ENCODE measurements at places on chromosomes 16 and 17. TPM values are rescaled to one million over a fixed set of nuclear protein-coding genes. Genes with fewer than 3 reads are reported as not detected.

The SLC6A2 gene
- total RNA-seq, result 0.59 TPM

The SCO1 gene
- total RNA-seq, result 18.6 TPM

DNA sequence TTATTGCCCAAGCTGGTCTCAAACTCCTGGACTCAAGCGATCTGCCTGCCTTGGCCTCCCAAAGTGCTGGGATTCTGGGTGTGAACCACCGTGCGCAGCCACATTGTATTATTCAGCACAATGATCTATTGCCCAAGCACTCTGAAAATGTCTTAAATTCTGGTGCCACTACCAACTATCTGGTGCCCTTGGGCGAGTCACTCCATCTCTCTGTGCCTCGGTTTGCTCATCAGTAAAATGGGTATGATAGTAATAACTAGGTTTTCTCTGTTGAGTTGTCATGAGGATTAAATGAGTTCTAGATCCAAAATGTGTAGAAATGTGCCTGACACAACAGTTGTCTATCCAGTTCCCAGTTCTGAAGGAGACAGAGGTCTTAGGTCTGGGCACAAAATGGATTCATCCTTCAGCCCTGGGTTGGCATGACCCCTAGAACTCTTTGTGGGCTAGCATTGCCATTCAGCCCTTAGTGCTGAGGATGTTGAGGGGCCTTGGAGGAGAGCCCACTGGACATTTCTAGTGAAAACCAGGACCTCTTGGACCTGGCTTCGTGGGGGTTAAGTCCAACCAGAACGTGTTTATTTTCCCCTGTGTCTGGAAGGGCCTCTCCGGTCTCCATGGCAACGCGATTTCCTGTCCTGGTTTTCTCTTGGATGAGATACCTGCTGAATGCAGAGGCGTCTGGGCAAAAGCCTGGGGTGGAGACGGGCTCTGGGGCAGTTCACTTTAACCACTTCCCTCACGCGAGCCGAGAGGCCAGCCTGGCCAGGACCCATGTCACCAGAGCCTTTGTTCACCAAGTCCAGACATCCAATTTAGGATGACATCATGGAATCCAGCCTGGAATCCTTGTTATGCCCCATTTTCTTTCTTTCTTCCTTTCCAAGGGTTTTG, 43.7 kb upstream of the TNRC6A start:
- peak; percentile 41 for DNase-seq

GRCh38 chr17:47273245-47273644, 19.6 kb downstream of the ITGB3 start:
- no peak for DNase-seq

DNA sequence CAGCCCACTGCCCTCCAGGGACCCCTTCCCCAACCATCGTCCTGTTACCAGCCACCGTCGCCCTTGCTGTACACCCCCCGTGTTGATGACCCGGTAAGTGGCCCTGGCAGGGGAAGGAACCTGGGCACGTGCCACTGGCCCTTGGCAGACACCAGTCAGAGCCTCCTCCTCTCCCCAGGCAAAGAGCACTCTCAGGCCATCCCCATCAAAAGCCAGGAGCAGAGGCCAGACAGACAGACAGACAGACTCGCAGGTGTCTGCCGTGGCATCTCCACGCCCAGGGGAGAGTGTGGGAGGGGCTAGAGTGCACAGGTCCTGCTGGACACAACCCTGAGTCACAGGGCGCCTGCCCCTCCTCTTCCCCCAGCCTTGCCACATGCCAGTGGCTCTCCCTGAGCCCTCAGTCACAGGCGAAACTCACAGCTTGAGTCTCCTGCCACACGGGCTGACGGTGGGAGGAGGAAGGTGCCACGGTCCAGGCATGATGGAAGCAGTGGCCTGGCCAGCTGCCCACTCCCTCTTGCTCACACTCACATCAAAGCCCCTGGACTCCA, 7.8 kb downstream of the CLCN7 start:
- no peak for DNase-seq

GRCh38 chr17:72430611-72431432, 310.0 kb downstream of the SOX9 start:
- DNase-seq, result no peak

The KRT9 gene
- not detected for total RNA-seq

DNA sequence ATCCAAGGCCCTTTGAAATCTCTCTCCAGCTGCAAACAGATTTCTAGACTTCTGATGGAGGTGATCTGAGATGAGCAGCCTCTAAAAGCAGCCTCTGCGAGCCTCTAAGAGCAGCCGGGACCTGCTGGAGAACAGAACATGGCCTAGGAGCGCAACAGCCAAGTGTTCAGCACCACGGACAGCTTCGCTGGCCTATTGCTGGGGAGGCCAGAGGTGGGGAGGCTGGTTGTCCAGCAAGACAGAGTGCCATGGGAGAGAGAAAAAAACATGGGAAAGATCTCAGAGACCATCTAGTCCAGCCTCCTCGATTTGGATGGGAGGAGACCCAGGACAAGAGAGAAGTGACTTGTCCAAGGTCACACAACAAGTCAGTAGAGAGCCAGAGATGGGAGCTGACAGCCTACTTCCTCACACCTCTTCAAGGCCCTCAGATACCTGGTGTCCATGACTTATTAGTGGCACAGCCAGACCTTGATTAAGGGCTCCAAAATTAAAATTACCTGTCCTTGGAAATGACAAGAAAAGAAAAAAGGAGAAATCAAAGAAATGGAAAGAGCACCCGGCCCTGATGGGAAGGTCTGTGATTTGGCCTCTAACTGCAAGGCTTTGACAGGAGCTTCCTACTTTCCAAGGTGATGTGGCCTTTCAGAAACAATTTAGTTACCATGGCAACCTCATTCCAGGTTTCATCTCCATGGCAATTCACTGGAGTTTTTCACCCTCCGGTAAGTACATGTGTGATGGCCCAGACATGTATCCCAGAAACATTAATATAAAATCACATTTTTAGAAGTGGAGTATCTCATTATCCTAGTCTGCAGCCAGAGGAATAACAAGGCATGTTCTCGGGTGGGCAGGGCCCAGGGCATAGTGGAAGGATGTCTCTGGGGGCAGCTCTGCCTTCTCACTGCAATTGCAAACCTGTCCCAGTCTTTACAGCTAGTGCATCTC, 14.5 kb downstream of the RPRML start:
- DNase-seq, result no peak

DNA sequence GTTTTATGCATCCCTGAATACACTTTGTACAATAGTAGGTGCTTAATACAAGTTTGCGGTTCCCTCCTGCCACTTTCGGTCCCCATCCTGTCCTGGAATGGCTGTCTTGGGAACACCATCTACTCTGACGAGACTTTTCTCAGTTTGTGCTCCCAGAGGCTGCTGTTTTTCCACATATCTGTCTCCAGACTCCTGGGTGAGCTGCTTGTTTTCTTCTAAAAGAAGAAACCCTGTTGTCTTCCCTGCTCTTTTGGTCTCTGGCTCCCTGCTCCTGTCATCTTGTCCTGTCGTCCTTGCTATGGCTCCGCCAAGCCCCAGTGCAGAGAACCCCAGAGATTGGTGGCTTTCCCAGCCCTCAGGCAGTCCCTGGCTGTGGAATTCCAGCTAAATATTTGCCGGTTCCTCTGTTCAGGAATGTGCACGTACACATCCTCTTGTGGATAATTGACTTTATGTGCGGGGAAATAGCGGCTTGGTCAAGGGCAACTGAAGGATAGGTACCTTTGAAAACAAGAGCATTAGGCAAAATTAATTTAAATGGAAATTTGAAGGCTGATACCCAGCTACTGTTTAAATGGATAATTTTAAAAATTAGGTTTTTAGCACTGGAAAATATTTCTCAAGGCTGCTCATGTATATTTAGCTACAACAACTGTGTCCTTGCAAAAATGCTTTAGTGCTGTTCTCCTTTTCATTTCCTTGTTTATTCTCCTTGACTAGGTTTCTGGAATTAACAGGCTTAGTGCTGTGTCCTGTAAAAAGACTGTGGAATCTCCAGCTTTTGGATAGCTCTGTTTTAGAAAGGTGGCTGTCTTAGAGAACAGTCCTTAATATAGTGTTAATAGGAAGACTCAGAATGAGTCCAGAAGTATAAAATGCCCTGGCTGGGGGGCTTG, 50.2 kb upstream of the SLC12A3 start:
- no peak for DNase-seq

- no peak for DNase-seq
Observed at GRCh38 chr17:52140601-52141000, 17.9 kb downstream of the CA10 start.

DNA sequence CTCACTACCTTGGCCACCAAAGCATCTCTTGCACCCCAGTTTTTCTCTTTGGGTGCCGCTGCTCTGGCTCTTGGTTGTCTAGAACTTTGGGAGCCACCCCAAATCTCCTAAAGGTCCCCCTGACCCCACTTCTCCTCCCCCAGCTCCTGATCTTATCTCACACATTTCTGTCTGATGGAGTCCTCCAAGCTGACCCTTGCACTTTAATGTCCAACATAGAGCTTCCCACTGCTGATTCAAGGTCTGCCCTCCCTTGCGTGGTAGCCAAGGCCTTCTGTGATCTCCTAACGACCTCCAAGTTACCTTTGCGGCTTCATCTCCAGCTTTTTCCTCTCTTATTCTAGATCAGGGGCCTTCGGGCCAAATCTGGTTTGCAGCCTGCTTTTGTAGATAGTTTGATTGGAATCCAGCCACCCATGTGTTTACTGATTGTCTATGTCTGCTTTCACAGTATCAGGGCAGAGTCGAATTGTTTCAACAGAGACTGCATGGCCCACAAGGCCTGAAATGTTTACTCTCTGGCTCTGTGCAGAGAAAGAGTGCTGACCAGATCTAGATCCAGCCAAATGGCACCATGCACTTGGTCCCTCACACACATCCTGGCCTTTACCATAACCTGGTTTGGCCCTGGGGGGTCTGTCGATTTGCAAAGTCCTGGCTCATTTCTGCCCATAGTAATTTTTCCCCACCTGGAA, 168.6 kb downstream of the HAPSTR1 start:
- DNase-seq, result peak; percentile 6

DNA sequence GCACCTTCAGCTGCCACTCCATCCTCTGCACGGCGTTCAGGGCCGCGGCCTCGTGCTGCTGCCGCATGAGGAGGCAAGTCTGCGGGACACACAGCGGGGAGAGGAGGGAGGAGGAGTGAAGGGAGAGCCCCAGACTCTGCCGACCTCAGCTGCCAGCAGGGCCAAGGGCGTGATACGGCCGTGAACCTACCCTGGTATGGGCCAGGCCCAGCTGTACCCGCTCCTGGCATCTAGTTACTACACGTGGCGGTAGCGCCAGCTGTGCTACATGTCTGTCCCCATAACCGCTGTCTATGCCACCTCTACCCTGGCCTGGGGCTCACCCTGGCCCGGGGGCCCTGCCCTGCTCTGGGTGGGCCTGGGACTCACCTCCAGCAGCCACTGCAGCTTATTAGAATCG, 51.1 kb downstream of the ZNF778 start:
- no peak for DNase-seq

The DPEP3 gene
- not detected for total RNA-seq

DNA sequence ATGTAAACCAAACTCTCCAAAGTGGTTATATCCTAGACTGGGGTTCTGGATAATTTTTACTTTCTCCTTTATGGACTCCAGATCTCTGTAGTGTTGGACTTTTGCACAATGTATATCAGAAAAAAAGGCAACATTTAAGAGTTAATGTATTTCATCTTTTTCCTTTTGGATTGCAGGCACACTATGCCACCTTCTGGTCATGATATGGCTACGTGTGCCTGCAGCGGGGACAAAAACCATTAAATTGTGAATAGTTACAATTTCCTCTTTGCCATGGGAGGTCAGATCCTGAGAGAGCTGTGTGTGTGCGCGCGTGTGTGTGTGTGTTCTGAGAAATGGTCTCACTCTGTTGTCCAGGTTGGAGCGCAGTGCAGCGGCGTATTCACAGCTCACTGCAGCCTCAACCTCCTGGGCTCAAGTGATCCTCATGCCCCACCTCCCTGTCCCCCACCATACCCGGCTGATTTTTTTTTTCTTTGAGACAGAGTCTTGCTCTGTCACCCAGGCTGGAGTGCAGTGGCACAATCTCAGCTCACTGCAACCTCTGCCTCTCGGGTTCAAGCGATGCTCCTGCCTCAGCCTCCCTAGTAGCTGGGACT, 4.3 kb upstream of the SGF29 start:
- DNase-seq, result no peak

DNA sequence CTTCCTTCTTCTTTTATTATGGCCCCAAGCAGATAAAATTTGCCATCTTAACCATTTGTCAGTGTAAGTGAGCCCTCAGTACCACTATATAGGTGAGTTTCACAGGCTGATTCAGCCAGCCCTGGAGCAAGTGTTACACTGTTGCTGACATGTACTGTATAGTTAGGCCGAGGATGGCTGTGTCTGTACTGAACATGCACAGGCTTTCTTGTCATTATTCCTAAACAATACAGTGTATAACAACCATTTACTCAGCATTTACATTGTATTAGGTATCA, 53.7 kb downstream of the AMFR start:
- DNase-seq, result no peak

DNA sequence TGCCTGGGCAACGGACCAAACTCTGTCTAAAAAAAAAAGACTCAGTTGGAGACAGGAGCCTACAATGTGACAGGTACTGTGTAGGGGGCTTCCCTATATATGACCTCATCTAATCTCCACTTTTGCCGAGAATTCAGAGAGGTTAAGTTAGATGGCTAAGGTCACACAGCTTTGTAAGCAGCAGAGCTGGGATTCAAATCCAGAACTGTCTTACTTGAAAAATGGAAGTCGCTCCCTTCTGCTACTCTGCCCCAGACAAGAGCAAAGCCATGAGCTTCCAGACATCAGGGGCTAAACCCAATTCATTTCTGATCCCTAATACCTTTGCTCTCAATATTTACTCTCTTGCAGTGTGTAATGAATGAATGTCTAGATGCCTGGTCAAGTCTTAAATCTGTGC, 41.5 kb upstream of the ABCC12 start:
- no peak for DNase-seq

- no peak for DNase-seq
Observed at GRCh38 chr16:84446084-84446483, 58.4 kb downstream of the MEAK7 start.

The HCRT gene
- total RNA-seq, result not detected

- DNase-seq, result no peak
Observed at GRCh38 chr16:66229651-66230050, 136.8 kb upstream of the CDH5 start.

DNA sequence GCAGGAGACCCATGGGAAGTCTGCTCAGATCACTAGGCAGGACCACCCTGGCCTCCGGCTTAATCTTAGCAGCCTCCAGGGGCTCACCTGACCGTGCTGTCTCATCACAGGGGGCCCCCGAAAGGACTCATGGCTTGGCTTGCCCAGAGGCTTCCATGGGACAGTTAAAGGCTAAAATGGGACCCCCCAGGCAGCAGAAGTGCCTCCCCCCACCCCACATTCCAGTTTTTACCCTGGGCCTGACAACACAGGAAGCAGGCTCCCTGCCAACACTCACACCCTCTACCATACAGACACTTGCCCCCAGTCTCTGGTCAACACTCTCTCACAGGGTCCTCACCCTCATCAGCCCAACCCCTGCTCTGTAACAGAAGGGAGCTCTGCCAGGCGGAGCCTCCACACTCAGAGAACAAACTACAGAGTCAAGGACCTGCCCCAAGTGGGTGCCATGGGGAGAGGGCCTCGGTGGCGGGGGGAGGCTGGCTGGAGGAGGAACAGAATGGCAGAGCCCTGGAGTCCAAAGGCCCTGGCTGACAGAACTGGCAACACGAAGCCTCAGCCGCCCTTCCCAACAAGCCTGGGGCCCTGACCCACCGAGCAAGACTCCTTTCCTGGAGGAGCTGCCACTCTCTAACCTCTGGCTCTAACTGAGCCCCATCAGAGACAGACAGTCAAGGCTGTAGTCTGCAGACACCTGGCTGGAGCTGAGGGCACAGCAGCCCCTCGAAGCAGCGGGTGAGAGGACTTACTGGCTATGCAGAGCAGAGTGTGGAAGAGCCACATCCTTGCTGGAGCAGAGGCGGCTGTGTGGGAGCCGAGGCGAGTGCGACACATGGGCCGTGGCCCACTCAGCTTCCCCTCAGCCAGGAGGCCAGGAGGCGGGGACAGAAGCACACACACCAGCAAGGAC, at the start of gene ITGAE:
Gene ITGAE, minus strand, starts transcription at position 827 of the 910 bp plus-strand sequence. Its CDS starts 44 bp downstream, at position 783.
- DNase-seq, result no peak

The UBE2O gene
- total RNA-seq, result 38.7 TPM

Measured in tibial nerve (tissue), 4 donors.